Activated naive CD8-positive, alpha-beta T cell treated with anti-CD3 and anti-CD28 coated beads, Interleukin-2, amount 50 U/mL, for 24 hours (primary cell): ENCODE measurements at places on chromosomes 7 and 10.

DNA sequence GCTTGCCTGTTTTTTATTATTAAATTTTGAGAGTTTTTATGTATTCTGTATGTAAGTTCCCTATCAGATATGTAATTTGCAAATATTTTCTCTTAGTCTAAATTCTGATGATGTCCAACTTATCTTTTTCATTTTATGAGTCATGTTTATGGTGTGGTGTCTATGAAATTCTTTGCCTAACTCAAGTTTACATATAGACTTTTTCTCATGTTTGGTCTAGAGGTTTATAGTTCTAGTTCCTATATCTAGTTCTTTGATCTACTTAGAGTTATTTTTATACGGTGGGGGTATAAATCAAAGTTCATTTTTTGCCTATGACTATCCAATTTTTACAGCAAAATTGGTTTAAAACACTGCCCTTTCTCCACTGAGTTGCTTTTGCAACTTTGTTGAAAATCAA lies 26.3 kb upstream of the CCDC7 start:
- no peak overlapping the region for H3K4me3 ChIP-seq
- H3K4me1 ChIP-seq, result no peaks in the 10 kb centered on the region
- no peak overlapping the region for H3K27ac ChIP-seq
- no peaks in the 10 kb centered on the region for H3K36me3 ChIP-seq
- no peak for DNase-seq
- H3K27me3 ChIP-seq, result no peaks in the 10 kb centered on the region

DNA sequence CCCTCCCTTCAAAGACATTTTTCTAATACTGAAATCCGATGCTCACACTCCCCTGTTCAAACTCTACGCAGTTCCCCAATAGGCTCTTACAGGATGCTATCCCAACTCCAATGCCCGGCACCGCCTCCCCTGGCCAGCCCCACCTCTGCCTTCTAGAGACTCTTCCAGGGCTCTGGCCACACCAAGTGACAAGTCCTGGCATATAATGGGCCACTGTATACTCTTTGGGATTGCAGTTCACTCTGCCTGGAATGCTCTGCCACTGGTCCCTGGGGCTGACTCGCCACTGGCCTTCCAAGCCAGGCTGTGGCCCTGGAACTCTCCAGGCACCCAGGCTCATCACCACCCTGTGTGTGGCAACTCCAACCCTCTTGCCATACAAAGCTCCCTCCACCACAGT lies 3.1 kb upstream of the BRI3 start:
- no peak for DNase-seq
- H3K36me3 ChIP-seq, result peaks cover 4% of the 10 kb centered on the region
- peaks cover 14% of the 10 kb centered on the region for H3K4me1 ChIP-seq

GRCh38 chr7:106167439-106168136 lies 55.5 kb upstream of the SYPL1 start:
- H3K4me1 ChIP-seq, result peaks cover 1% of the 10 kb centered on the region
- no peak for DNase-seq
- peaks cover 7% of the 10 kb centered on the region for H3K27me3 ChIP-seq
- H3K27ac ChIP-seq, result no peak overlapping the region
- no peak overlapping the region for H3K4me3 ChIP-seq

GRCh38 chr10:87952612-87953011 lies 89.2 kb downstream of the PTEN start:
- peaks cover 21% of the 10 kb centered on the region for H3K36me3 ChIP-seq
- no peaks in the 10 kb centered on the region for H3K27me3 ChIP-seq
- no peak for DNase-seq
- peaks cover 9% of the 10 kb centered on the region for H3K4me1 ChIP-seq
- no peak overlapping the region for H3K4me3 ChIP-seq

DNA sequence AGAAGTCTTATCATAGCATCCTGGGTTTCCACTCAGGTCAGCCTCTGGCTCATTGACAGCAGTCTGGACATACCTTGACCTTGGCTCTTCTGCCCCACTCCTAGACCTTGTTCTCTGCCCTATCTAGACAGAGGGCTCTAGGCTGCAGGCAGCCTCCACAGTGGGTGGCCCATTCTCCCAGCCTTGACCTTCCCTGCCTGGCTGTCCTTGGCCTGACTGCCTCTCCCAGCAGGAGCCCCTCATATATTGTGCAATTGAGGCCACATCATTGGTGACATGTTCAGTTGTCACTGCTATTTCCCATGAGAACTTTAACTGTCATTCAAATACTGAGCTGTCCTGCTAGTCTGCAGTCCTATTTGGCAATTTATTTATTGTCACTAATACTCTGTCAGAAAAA lies 503.4 kb downstream of the PLXNA4 start:
- H3K4me3 ChIP-seq, result no peak overlapping the region
- no peak for DNase-seq
- no peaks in the 10 kb centered on the region for H3K36me3 ChIP-seq
- peaks cover 5% of the 10 kb centered on the region for H3K27me3 ChIP-seq
- no peaks in the 10 kb centered on the region for H3K4me1 ChIP-seq
- no peak overlapping the region for H3K27ac ChIP-seq
